ENCODE measurements at places on chromosomes 11 and 22.

DNA sequence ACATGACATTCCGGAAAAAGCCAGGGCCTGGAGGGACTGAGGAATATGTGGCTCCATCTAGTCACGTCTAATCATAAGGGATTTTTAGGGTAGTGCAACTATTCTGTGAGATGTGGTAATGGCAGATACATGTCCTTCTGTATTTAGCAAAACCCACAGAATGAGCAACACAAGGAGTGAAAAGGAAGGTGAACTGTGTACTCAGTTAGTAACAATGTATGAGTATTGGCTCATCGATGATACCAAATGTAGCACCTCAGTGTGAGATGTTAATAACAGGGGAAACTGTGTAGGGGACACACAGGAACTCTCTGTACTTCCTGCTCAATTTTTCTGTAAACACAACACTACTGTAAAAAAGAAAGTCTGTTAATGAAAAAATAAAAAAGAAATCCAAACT lies 42.0 kb upstream of the CARS1 start:
- DNase-seq, result no peak

DNA sequence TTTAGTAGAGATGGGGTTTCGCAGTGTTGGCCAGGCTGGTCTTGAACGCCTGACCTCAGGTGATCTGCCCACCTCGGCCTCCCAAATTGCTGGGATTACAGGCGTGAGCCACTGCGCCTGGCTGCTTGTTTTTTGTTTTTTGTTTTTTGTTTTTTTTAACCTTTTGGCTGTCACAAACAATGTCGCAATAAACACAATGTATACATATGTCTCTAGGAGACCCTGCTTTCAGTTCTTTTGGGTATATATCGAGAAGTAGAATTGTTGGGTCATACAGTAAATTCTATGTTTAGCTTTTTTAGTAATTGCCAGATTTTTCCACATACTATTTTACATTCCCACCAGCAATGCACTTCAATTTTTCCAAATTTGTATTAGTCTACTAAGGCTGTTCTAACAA lies 28.0 kb downstream of the RBX1 start:
- DNase-seq, result no peak

DNA sequence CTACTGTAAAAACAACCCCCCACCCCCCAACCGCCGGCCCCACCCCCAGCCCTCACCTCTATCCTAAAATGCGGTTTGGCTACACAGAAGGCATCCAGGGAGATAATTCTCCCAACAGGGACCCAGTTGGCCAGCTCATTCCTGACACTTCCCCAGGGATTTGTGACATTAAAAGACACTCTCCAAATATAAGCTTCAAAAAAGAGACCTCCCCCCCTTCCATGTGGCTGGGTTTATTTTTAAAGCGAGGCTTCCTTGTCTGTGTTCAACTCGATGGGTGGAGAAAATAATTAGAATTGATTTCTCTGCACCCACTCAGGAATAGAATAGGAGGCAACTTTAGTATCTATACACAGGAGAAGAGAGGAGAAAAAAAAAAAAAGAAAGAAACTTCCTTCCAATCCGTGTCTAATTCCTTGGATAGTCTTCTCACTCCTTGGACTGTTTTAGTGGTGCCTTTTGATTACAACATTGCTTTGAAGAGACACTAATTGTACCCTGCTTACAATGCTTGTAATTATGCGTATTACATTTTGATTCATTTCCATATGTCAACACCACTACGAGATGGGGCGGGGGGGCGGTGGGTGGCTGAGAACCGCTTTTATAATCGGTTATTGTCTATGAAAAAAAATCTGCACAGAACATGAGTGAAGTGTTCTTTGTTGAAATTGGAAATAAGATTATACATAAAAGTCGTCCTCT lies 500.4 kb downstream of the MIAT start:
- DNase-seq, result no peak

DNA sequence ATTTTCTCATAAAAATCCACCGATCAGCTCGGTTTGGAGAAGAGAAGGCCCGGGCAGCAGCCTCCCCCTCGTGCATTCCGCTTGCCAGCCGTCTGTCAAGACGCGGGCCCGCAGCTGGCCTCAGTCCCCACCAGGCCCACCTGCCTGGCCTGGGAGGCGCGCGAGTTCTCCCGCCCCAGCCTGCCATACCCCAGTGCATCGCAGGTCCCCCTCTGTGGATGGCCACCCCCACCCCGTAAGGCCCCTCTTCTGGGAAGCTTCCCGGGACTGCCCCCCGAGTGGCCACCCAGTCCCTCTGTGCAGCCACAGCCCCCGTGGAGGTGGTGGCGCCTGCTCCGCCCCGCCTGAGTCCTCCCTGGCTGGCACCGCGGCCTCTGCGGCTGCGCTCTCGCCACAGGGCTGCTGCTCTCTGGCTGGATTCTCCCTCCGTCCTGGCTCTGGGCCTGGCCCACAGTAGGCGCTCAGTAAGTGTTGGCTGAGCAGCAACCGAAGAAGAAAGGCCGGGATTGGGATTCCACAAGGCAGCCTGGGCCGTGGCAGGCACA lies 74.0 kb upstream of the TCF20 start:
- DNase-seq, result no peak

DNA sequence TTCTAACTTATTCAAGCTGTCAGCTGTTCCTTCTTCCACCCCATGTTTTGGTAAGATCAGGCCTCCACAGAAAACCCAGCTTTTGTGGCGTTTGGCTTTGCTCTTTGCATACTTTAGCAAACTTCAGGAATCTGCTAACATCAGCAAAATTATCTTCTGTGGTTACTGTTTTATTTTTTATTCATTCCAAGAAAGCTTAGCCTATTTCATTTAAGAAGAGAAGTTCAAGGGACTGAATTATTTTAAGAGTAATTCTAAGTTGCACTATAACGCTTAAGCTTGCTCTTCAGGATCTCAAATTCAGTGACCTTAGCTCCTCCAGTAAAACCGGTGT lies 1.1 kb downstream of the JHY start:
- no peak for DNase-seq

DNA sequence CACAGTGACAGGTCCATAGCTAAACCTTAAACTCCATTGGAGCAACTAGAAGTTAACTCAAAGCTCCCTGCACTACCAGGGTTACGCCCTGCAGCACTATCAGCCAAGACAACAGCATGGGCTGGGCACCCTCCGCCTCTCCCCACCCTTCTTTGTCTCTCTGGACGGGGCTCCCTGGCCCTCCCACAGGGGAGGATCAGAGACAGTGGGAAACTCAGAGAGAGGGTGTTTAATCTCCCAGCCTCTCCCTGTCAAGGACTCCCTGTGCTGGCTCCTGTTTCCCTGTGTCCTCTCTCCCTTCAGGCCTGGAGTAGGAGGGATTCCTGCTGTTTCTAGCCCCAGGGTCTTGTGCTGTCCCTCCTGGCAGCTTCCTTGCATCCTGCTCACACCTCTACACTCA lies 56.9 kb upstream of the CSNK2A3 start:
- no peak for DNase-seq

GRCh38 chr11:72621008-72621610 lies 53.1 kb downstream of the PDE2A start:
- DNase-seq, result no peak

- DNase-seq, result no peak
Measured at GRCh38 chr11:32899438-32899837, 6.8 kb downstream of the QSER1 start.

DNA sequence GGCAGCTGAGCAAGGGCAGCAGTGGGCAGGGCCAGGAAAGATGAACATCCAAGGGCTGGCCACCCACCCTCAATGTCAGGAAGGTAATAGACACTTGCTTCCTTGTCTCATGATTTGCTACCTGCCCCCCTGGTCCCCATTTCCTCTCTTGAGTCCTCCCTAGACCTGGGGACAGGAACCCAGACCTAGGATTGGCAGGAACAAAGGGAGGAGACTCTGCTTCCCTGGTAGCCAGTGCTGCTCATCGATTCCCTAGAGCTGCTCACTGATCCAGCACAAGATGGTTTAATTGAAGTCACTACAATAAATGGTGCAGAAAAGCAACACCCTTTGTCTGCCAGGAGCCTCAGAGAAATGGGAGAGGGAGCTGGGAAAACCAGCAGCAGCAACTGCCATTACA lies 67.8 kb upstream of the CHST1 start:
- DNase-seq, result no peak

GRCh38 chr11:44140372-44140771 lies 44.9 kb downstream of the EXT2 start:
- DNase-seq, result no peak

DNA sequence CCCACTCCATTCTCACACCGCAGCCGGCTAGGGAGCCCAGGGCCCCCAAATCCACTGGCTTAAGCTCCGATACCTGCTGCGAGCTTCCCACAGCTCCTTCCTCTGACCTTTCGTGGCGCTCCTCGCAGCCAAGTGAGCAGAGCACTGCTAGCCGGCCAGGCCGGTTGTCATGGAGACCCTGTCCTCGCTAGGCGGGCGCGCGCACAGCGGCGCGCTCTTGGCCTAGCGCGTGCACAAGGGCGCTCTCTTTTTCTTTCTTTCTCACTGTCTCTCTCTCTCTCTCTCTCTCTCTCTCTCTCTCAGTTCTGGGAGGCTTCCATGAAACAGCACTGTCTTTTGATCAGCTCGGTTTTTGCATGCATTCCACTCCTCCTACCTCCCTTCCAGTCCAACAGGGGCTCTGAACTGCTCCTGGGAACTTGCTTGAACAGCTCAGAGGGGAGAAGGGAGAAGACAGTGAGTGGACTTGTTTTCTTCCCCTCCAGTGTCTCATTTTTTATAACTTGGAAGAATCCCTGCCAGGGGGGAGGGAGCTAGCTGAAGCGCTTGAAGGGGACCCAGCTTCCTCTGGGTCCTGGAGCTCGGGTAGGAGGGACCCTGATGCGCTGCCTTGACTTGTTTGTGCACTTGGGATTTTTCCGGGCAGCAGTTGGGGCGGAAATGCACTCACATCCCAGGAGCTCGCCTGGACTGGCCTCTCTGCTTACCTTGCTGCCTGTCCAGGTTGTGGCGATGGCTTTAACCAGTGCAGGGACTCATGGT lies 100.3 kb upstream of the AKIP1 start:
- no peak for DNase-seq

Data from NAMALWA (cell line).